Fibroblast of villous mesenchyme (primary cell): ENCODE measurements at places on chromosomes 13 and 19.

DNA sequence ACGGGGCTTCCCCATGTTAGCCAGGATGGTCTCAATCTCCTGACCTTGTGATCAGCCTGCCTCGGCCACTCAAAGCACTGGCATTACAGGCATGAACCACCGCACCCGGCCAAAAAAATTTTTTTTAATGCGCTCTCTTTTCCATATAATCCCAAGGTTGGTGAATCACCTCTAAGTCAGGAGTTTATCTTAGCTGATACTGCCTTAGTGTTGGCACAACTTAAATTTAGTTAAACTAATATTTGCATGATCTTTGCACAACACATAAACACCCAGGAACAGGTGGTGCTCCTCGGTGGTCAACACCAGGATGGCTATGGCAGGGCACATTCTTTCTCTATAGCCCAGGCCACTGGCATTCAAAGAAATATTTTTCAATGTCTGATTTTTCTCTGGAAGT lies 24.1 kb upstream of the PSG7 start:
- DNase-seq, result peak; percentile 18

GRCh38 chr13:28636069-28636468 lies 22.9 kb upstream of the POMP start:
- DNase-seq, result peak; percentile 81

- DNase-seq, result no peak
Measured at GRCh38 chr19:46206176-46206575, 23.4 kb upstream of the IGFL1 start.

DNA sequence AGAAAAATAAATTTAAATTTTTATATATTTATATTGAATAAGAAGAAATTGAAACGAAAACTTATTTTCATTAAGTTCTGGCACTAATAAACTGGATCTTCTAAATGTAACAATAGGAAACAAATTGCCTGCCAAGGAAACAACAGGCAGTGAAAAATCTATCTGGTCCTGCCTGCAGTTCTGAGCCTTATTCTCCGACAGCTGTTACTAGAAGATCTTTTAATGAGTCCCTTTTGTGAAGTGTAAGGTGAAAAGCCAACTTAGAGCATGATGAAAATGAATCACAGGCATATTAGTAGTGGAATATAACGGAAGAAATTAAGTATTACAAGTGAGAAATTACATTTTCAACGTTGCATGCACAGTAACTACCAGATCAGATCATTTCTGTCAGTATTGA lies 1002.7 kb upstream of the PCDH20 start:
- no peak for DNase-seq

GRCh38 chr13:51237386-51237785 lies 15.2 kb downstream of the FAM124A start:
- DNase-seq, result no peak

DNA sequence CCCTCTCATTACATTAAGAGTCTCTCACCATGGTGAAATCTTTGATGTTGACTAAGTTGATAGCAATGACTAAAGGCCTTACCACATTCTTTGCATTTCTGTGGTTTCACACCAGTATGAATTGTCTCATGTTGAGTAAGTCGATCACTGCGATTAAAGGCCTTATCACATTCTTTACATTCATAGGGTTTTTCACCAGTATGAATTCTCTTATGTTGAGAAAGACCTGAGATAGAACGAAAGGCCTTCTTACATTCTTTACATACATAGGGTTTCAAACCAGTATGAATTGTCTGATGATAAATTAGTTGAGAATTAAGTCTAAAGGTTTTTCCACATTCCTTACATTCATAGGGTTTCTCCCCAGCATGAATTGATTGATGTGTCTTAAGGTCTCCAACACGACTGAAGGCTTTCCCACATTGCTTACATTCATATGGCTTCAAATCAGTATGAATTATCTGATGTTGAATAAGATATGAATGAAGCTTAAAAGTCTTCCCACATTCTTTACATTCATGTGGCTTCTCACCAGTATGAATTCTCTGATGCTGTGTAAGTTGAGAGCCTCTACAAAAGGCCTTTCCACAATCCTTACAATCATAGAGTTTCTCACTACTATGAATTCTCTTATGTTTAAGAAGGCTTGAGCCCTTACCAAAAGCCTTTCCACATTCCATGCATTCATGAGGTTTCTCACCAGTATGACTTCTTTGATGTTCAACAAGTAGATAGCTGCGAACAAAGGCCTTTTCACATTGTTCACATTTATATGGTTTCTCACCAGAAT lies 45.6 kb downstream of the ZNF283 start:
- DNase-seq, result peak; percentile 0
